Stimulated activated CD4-positive, alpha-beta T cell treated with anti-CD3 and anti-CD28 coated beads, Interleukin-2, amount 100 ng/mL, for 24 hours (primary cell): ENCODE measurements at places on chromosomes 6 and 20.

- no peak for DNase-seq
These were observed 43.6 kb downstream of the ZNF831 start for GRCh38 chr20:59207235-59207634.

- DNase-seq = no peak
These were observed 12.7 kb upstream of the APMAP start for GRCh38 chr20:25005220-25005619.

- no peak for DNase-seq
These were observed 70.1 kb upstream of the QKI start for GRCh38 chr6:163344411-163344810.

DNA sequence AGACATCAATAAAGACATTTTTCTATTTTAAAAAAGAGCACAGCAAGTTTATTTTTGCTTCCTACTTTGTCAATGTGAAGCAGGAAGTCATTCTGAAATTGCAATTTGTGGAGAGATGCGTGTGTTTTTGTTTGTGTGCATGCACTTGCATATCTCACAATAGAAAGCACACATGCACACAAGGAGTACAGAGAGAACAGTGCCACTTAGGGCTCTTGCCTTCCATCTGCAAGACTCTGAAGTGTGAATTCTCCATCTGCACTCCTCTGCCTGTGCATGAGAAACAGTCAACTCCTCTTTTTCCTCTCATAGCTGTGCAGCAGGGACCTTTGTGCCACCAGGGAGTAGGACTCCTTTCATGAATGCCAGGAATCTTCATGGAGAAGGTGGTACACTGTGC, 316.3 kb upstream of the CNR1 start:
- DNase-seq = no peak

DNA sequence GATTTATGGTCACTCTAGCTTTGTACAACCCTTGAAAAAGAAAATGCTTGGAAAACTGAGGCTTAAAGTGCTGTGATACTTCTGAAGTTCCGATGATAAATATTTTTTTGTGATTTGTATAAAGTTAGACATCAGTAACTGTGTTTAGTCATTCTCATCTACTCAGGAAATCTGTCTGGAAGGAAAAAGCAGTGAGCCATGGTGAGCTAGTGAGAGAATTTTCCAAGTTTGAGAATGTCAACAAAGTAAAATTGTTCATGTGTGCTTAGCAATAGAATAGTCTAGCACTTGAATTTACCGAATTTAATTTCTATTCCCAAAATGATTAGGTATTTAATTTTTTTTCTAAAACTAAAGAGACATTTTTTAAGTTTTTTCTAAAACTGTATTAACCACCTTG, 41.3 kb upstream of the PLCB4 start:
- no peak for DNase-seq

- peak; percentile 29 for DNase-seq
These were observed 62.6 kb downstream of the GINS1 start for GRCh38 chr20:25470045-25470444.

- no peak for DNase-seq
These were observed 366.5 kb downstream of the QKI start for GRCh38 chr6:163780994-163781393.

DNA sequence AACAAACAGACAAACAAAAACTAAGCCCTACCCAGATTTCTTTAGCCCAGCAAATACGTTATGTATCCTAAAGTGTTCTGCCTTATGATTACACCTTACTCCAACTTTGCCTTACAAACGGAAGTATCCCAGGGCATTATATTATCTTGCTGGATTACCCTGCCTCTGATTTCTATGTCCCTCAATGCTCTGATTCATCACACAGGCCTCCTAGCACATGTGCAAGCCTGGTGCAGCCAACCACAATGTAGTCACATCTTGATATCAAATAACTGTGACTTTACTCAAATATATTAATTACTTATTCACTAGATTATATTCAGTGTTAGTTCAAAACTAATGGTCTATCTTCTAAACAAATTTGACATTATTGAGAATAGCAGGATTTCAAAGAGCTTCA, 598.6 kb downstream of the TBC1D32 start:
- no peak for DNase-seq

DNA sequence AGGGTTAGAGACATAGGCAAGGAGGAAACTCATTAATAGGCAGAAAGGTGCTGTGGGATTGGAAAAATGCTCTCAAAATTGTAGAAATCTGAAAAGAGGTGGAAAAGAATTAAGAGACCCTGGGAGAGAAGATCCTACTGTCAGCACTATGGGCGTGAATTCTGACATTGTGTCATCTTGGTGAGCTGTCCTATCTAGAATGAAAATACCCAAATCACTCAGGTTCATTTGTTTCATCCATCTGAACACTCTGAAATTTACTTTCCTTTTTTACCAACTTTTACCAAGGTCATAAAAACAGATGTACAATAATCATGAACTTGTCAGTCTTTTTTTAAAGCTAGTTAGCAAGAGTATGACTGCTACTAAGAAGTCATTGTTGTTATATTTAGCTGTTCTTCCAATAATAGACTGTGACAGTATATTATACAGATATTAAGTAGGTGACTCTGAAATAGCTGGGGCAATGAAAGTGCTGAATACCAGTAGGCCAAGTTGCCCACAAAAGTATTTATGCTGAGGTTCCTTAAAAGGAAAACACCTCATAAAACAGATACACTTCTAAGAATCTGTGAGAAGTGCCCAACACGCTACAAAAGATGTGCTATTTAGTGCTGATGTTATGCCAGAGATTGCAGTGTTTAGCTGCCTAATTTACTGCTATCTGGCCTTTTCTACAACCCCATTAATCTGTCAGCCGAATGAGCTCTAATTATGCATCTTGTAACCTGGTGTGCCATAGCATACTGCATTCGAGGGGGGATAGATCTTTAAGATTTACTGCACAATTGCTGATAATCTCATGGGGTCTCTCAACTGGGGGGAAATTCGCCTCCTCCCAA, 217.5 kb upstream of the SUPT3H start:
- no peak for DNase-seq

- DNase-seq = no peak
These were observed 39.7 kb upstream of the PPP1R3G start for GRCh38 chr6:5045416-5045815.

GRCh38 chr6:165659945-165660856, 2.8 kb downstream of the PDE10A start:
- DNase-seq = no peak

GRCh38 chr6:85464260-85464644, 14.4 kb downstream of the NT5E start:
- peak; percentile 31 for DNase-seq

DNA sequence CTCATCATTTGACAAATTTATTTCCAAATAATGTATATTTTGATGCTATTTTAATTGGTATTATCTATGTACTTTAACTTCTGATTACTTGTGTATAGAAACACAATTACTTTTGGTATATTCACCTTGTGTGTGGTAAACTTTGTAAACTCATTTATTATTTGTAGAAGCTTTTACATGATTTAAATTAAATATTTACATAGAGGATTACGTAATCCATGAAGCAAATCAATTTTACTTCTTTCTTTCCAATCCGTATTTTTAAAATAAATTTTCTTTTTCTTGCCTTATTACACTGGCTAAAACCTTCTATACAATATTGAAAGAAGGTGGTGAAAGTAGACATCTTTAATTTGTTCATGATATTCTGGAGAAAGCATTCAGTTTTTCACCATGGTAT, 540.2 kb downstream of the MMUT start:
- DNase-seq = no peak

DNA sequence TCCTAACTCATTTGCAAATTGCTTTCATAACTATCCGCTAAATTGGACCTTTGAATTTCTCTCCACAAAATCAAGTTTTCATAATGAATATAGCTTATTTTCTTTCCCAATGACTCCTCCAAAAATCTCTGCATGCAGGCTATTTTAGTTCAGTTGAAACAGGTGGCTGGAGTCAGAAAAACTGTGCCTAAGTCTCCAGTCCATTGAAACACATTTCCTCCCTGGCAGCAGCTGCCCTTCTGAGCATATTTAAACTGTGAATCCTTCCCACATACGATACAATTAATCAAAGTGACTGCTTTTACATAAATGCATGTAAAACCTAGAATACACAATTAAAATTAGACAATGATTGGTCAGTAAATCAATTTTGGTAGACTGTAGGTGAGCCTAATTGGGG, 344.6 kb upstream of the MARCKS start:
- DNase-seq = no peak

GRCh38 chr6:44721954-44722578, 334.6 kb downstream of the CDC5L start:
- no peak for DNase-seq

DNA sequence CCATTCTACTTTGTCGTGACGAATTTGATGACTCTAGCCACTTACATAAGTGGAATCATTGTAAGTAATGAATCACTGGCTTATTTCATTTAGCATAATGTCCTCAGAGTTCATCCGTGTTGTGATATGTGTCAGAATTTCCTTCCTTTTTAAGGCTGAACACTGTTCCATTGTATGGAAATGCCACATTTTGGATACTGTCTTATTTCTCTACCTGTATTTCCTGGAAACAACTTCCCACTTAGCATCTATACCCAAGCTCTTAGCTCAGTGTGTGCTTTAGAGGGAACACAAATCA, 28.8 kb upstream of the GGTLC1 start:
- no peak for DNase-seq

DNA sequence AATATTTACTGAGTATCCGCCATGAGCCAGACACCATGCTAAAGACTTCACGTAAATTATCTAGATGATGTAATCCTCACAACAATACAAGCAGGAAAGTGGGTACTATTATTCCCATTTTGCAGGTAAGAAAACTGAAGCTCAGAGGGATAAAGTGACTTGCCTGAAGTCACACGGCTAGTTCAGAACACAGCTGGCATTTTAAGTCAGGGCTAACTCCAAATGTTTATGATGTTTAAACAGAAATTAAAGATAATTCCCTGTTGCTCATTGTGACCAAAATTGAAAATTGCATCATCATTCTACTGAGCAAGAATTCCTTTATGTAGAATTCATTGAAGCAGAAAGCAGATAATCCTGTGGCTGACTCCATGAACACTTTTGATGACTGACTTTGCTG, 71.3 kb upstream of the STXBP5 start:
- no peak for DNase-seq

GRCh38 chr6:6392214-6393068, 72.0 kb upstream of the F13A1 start:
- no peak for DNase-seq

DNA sequence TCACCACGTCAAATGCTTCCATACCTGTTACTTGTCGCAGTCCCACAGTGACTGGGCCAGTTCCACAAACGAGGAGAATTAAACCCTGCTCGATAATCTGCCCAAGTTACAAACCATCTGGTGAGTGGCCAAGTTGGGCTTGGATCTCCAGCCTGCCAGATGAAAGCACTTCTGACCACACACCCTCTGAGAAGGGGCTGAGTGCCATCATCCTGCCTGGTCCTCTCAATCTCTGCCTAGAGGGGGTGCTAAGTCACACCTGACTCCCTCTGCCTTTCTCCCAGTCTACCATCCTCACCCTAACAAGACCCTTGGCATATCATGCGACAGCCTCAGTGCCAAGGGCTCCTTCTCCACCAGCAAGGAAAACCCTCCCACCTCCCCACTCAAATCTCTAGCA, 15.8 kb downstream of the RRP36 start:
- DNase-seq = no peak

- DNase-seq = no peak
These were observed 973 bp upstream of the BRD2 start for GRCh38 chr6:32967151-32968091.

- no peak for DNase-seq
These were observed 109.7 kb downstream of the RCAN2 start for GRCh38 chr6:46381579-46381978.

DNA sequence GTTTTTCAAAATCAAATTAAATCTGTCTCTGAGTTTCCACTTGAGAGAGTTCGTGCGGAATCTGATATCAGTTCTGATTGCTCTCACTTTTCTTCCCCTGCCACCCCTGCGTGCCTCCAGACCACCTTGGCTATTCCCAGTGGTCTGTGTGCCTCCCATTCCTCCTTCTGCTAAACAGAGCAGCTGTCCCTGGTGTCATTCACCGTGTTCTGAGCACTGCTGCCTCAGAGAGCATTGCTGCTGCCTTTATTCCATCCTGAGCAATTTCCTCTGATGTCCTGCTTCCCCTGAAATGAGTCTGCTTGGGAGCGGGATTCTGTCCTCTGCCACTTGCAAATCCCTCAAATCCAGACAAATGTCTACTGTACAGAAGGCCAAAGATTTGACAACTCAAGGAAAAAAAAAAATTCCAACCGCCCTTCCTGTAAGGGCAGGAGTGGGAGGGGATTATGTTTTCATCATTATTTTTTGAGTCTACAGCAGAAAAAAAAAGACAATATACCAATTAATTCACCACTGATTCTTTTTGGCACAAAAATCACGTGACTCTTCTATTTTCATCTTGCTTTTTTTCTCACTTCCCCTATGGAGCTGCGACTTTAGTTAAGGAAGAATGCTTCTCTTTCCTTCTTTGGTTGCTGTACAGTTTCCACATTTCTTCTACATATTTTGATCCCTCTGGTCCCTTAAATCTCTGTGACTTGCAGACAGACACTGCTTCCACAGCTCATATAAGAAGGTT, 833.0 kb downstream of the EPHA7 start:
- no peak for DNase-seq

- DNase-seq = peak; percentile 3
These were observed 130.8 kb upstream of the TNFAIP3 start for GRCh38 chr6:137736048-137736818.
